ENCODE measurements at places on chromosomes 6 and 20. TPM values are rescaled to one million over a fixed set of nuclear protein-coding genes. Genes with fewer than 3 reads are reported as not detected.

The SLC52A3 gene
- polyA plus RNA-seq: not detected

The CFAP206 gene
- not detected for polyA plus RNA-seq

The KCNQ5 gene
- 3.9 TPM for polyA plus RNA-seq

The GSTA2 gene
- not detected for polyA plus RNA-seq

The MYLK4 gene
- polyA plus RNA-seq: 0.09 TPM

The MLN gene
- polyA plus RNA-seq: not detected

The RAET1L gene
- not detected for polyA plus RNA-seq

The KCNG1 gene
- polyA plus RNA-seq: not detected

The TRIM15 gene
- not detected for polyA plus RNA-seq

The TMEM244 gene
- polyA plus RNA-seq: not detected

The EPPIN gene
- not detected for polyA plus RNA-seq

The OLIG3 gene
- not detected for polyA plus RNA-seq

The SS18L1 gene
- polyA plus RNA-seq: 2.4 TPM

The CENPB gene
- polyA plus RNA-seq: 2.4 TPM

The TSPYL1 gene
- polyA plus RNA-seq: 23.7 TPM

The TREML2 gene
- 8.4 TPM for polyA plus RNA-seq

The TGM3 gene
- polyA plus RNA-seq: not detected

The BTBD9 gene
- polyA plus RNA-seq: 7.5 TPM
